Mammary epithelial cell (primary cell): ENCODE measurements at places on chromosomes 2 and 18.

DNA sequence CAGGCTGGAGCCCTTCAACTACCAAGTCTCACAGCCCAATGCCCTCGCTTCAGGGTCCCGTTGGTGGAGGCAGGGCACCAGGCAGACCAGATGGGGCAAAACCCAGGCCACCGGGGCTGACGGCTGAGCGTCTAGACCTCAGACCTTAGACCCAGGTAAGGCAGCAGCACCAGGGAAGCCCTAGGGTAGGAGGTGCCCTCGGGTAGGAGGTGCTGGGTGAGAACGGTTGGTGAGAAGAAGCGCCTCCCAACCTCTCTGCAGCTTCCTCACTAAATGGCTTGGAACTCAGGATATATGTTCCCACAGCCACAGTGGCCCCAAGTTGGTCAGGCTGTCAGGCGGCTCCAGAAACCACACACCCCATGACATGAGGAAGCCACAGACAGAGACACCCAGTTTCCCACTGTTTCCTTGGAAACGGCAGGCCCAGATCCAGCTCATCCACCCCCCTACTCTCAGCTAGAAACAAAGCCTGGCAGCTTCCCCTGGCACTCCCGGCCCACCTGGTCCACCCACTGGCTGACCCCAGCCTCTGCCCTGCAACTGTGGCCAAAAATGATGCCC, 13.1 kb upstream of the MLPH start:
- peak; percentile 68 for DNase-seq

GRCh38 chr2:12918835-12919445, 202.2 kb downstream of the TRIB2 start:
- DNase-seq, result peak; percentile 44

- DNase-seq, result no peak
Measured at GRCh38 chr2:155424518-155424917, 726.0 kb downstream of the KCNJ3 start.

- no peak for DNase-seq
Measured at GRCh38 chr2:166017208-166017607, 63.6 kb upstream of the TTC21B start.

DNA sequence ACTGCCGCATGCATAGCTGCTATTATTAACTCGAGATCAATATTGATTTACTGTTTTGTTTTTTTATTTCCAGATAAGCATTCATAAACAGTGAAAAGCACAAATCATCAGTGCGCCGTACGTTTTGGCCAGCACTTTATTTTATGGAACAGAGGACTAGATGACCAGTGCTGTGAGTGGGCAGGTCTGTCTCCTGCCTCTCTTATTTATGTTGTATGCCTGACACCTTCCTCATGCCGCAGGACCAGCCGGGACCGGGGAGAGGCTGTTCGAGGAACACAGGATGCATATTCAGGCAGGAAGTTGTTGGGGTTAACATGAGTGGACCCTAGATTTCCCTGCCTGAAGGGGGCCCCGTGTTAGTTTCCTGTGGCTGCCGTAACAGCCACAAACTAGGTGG, 72.6 kb downstream of the AGAP1 start:
- no peak for DNase-seq

DNA sequence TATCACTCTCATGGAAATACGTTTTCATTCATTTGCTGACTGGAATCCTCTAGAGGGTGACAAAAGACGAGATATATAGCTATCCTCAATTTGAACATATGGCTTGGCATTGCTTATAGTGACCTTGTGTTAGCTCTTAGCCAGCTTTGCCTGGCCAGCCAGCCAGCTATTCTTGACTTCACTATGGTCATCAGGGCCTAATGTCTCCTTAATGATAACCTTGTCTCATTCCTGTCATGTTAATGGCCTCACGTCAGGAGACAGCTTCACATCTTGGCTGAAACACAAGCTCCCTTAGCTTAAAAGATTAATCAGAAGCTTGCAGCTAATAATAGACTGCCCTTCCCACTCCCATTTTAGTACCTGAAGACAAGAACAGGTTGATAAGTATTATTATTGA, 1517.5 kb upstream of the PIK3C3 start:
- no peak for DNase-seq

GRCh38 chr2:152223977-152224376, 48.4 kb upstream of the STAM2 start:
- DNase-seq, result no peak

DNA sequence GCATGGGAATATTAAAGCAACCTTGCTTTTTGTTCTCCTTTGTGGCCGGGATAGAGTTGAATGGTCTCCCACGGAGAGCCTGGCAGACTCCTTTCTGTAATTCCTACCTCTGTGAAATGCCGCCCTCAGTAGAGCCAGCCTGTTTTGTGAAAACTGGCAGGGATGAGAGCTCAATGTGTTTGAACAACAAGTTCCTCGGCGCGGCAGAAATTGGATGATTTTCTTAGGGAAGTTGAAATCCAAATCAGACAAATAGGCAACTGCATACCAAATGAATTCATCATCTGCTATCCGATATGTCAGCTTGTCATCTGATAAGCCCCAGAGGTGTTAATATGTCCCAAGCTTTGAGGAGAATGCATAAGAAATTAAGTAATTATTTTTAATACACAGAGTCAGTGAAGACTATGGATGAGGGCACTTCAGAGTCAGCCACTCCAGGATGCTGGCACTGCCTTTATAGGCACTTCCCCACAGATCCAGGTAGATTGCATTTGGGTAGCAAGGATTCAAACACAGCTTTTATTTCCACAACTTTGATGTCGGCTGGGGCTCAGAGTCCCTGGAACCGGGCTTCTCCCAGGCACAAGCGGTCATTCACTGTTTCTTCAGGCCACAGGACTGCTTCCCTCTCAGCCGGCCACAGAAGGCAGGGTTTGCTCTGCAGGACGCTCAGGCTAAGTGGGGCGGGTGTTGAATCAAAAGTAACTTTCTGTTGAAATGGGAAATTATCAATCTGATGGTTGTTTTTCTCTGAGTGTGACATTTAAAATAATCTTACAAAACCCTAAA, 82.8 kb upstream of the REV1 start:
- no peak for DNase-seq
